ENCODE measurements at places on chromosomes 11 and 22. TPM values are rescaled to one million over a fixed set of nuclear protein-coding genes. Genes with fewer than 3 reads are reported as not detected.

- no peak for ATAC-seq
Observed at GRCh38 chr11:40732132-40732531, 727.3 kb downstream of the LRRC4C start.

DNA sequence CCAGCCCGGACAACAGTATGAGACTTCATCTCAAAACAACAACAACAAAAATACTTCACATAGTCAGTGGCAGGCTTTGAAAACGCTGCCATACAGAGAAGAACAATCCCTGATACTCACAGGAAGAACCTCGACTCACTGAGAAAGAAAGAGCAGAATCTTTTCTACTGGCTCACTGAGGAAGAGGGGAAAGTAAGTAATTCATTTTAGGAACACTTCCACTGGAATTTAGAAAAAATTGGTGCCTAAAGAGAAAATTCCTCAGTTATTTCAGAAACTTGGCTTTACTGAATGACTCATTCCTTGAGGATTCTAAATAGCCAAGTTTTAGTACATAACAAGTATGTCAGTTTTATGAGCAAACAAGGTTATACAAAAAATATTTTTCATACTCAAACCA is 12.3 kb downstream of the NARS2 start:
- ATAC-seq: no peak

DNA sequence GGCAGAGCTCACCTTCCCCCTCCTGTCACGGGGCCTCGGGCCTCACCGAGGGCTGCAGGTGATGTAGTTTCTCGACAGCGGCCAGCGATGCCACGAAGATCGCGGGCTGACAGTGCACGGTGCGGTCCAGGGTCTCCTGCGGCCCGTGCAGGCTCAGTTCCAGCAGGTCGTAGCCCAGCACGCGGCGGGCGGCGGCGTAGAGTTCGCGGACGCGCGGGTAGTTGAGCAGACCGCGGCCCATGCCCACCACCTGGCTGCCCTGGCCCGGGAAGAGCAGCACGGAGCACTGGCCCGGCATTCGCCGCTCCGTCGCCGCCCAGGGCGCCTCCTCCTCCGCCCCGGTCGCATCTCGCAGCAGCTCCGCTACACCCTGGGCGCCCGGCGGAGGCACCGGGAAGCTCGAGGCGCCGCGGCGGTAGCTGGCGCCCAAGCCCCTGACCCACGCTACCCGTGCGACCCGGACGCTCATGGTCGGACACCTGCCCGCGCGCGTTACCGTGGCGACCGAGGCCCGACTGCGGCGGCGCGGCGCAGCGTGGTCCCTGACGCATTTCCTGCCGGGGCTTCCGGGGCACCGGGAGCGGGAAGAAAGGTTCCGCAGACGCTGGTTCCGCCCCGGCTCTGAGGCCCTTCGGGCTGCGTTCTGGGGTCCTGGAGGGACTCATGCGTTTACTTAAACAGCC is at the start of gene MCAT:
TSS of gene MCAT (minus strand) at position 519 of the 683 bp plus-strand sequence. CDS start at position 469, 50 bp downstream.
- ATAC-seq: peak; percentile 96

DNA sequence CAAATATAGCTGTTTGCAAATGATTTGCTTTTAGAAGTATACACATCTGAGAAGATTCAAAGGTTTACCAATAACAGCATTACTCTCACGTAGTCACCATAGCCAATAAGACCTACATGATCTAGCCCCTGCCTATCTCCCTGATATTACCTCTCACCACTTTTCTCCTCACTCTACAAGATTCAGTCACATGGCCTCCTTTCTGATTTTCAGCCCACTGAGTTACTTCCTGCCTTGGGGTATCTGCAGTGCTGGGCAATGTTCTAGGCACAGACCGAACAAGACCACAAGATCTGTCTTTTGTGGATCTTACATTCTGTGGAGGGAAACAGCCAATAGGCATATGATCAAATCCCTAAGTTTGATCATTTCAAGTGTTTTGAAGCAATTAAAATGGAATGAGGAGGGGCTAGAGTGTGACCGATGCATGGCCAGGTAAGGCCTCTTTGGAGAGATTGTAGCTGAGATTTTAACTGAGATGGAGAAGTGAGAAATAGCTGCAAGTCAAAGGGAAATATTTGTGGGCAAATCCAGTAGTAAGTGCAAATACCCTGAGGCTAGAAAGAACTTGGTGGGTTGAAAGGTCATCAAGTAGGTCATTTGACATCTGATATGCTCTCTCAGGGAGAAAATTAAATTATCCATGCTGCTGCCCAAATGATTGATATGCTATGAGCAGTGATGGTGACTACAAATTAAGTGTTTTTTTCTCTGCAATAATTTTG is 43.1 kb downstream of the ARL14EP start:
- ATAC-seq: no peak

KCNQ1OT1 gene
- 1.0 TPM for total RNA-seq

DNA sequence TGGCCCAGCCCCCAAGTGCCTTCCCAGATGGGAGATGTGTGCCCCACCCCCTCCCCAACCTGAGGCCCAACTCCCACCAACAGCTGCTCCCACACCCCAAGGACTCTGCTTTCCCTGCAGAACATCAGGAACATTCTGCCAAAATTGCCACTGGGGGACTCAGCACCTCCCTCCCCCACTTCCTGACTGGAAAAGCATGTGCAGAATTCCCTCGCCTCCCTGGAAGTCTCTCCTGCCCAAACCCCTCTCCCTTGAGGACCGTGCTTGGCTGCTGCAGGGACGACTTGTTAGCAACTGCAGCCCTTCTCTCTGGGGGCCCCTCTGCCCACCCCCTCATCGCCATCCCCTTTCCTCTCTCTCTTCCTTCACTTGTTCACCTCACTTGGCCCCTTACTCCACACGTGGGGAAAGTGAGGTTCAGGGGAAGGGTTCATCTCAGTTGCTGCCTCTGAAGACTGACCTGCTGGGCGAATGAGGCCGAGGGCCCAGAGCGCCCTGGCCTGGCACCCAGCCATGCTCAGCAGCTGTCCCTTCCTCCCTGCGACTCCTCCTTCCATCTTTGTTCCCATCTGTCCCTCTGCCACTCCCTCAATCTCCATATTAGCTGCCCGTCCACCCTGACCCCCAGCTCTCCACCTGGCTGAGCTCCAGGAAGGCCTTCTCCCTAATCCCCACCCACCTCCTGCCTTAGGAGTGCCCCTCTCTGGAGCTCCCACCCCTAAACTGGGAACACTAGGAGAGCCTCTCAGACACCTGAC is 105.1 kb downstream of the CHST1 start:
- ATAC-seq: no peak

DNA sequence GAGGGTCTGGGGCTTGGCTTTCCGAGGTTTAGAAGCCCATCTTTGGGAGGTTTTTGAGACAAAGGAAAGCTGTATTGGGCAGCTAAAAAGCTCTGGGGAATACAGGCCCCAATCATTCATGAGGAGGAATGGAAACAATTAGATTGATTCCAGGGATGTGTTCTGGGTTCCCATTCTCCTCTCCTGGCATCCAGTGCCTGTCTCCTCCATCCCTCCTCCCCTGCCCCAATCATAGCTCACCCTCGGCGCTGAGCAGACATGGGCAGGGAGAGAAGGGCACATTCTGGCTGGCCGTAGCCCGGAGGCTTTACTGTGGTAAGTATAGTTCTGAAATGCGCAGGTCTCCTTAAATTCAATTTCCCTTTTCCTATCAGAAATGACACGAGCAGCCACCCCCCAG is 42.4 kb downstream of the ABTB2 start:
- no peak for ATAC-seq

DNA sequence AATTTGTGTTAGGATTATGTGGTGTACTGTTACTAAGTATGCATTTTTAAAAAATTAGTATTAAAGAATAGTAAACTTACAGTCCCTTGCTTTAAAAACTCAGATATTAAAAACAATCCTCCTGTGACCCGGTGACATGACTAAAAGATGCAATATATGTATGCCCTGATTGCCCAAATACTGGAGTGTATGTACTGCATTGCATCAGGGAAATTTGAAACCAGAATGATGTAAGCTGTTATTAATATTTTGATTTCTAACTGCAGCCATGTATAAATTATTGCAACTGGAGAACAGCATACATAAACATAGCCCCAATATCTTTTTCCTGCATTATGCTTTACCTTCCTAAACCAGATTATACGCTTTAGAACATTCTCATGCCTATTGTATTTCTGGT is 3.7 kb upstream of the HSPA8 start:
- ATAC-seq: no peak

TMX2 gene
- 49.3 TPM for total RNA-seq

ZC3H12C gene
- 30.9 TPM for total RNA-seq

DNA sequence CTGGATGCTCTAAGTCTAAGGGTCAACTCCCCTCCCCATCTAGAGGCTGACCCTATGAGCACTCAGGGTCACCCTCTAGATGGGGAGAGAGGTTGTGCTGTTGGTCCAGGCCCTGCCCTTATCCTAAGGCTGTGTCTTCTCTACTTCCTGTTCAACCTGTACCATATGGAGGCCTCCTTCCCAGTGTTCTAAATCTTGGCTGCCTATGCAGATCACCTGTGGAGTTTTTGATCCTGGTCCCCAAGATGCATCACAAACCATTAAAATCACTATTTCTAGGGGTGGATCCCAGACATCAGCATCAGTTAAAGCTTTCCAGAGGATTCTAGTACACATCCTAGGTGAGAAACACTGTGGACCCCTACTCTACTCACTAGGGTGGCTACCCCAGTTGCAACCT is 26.2 kb downstream of the LARGE1 start:
- no peak for ATAC-seq

OVOL1 gene
- total RNA-seq: not detected

JHY gene
- total RNA-seq: 12.3 TPM
